ENCODE measurements at places on chromosomes 11 and 22.
A peak's percentile ranks its signal among the peaks of the same experiment; 100 is the strongest.

- DNase-seq, result no peak
Observed at GRCh38 chr11:130653838-130654636, 205.6 kb downstream of the ADAMTS15 start.

DNA sequence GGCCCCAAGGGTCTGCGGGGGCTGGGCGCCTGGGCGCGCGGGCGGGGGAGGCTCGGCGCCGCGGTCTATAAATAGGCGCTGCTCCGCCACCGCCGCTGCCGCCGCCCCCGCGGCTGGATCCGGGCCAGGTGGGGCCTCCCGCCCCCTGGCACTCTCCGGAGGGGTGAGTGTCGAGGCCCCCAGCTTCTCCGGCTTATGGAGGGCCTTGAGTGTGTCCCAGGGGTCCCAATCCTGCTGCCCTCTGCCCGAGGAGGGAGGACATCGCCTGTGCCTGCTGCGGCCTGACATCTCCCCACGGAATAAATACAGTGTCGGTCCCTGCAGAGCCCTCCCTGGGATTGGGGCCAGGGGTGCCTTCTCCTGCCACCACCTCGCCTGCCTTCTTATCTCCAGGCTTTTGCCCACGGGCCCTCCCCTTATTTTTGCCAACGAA lies 4.3 kb upstream of the GP1BB start:
- no peak for DNase-seq

GRCh38 chr11:3224401-3225057 lies 5.9 kb upstream of the MRGPRG start:
- DNase-seq, result no peak

DNA sequence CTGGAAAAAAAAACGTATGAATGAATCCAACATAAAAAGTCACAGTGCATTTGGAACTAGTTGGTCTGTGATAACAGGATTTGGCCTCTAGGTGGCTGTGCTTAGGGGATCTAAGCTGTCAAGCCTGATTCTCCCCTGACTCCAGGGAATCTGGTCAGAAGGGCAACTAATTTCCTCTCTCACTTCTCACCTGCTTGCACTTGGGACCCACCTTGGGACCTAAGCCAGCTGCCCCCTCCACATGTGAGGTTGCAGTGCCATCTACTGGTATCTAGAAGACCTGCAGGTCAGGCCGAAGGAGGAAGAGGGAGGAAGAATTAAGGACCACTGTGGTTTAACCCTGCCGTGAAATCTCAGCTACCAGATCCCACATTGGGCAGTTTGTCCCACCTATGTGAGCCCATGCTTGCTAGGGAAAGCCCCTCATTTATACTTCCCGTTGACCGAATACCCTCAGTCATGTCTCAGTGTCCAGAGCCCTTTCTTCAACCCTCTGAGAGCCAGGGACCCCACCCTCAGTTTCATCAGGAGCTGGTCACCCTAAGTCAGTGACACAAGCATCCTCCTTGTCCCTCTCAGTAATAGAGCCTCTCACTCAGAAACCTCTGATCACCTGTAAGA lies 33.2 kb upstream of the CAVIN3 start:
- peak; percentile 62 for DNase-seq

DNA sequence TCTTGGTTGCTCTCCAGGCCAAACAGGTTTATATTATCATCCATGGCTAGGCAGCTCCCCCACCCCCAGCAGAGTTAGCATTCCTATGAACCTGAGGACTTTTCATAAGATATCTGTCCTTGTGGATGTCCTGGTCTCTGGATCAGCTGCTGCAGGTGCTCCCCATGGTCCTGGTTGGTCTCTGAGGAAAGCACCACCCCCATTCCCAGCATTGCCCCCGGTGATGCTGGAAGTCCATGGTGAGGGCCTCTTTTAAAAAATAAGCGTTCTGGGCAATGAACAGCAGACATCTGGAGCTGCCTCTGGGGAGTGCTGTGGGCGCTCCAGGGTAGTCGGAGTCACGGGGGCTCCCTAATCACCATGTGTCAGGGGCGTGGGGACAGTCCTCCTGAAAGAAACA lies 26.6 kb downstream of the DKK3 start:
- no peak for DNase-seq

GRCh38 chr11:69617220-69617619 lies 23.7 kb upstream of the CCND1 start:
- no peak for DNase-seq

- no peak for DNase-seq
Observed at GRCh38 chr22:48952256-48953102, 875.2 kb downstream of the BRD1 start.

DNA sequence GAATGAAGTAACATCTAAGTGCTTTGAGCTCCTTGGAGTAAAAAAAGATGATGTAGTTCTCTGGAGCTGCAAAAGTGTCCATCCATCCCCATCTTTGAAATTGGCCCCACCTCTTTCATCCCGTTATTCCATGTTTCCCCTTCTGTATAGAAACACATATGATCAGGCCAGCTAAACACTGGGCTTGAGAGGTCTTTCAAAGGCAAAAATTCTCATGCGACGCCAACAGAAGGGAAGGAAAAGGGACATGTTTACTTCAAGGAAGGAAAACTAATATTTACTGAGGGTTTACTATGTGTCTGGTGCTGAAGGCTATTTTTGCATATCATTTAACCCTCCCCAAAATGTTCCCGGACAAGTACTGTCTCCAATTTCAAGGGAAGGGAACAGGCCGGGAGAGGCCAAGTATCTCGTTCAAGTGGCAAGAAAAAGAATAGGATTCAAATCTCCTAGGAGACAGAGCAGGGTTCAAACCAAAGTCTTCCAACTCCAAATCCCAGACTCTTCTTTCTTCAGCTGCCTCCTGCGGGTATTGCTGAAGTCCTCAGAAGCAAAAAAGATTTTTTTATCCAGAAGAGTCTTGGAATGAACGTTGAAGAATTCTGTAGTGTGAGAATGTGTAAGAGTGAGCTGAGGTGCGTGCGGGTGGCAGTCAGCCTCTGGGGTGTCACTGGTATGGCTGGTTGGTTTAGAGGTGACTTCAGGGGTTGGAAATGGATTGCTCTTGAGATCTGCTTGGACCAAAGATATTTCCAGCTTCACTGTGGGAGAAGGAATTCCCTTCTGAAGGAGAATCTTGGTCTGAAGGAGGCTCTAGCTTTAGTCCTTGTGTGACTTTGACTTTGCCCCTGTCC lies 10.1 kb downstream of the TECTA start:
- DNase-seq, result no peak

DNA sequence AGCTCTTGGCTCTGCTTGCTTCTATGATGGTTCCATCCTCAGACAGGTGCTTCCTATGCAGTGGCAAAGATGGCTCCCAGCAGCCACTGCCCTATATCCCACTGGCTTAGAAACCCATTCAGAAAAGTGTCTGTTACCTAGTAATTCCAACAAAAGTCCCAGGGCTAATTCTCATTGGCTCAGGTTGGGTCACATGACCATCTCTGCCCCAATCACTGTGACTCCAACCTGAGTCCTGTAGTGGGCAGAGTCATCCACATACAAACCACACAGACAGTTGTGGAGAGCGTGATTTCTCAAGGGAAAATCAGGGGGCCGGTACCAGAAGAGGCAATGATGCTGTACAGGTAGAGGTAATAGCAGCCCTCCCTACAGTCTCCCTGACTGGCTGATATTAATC lies 67.5 kb downstream of the LHFPL7 start:
- DNase-seq, result no peak

GRCh38 chr11:119800619-119801018 lies 71.6 kb upstream of the NECTIN1 start:
- DNase-seq, result no peak

- DNase-seq, result no peak
Observed at GRCh38 chr11:60625262-60625661, 74.2 kb upstream of the MS4A8 start.

GRCh38 chr11:47378836-47379170 lies 456 bp upstream of the SPI1 start:
- DNase-seq, result no peak

GRCh38 chr11:47171856-47172255 lies 4.8 kb downstream of the ARFGAP2 start:
- no peak for DNase-seq

DNA sequence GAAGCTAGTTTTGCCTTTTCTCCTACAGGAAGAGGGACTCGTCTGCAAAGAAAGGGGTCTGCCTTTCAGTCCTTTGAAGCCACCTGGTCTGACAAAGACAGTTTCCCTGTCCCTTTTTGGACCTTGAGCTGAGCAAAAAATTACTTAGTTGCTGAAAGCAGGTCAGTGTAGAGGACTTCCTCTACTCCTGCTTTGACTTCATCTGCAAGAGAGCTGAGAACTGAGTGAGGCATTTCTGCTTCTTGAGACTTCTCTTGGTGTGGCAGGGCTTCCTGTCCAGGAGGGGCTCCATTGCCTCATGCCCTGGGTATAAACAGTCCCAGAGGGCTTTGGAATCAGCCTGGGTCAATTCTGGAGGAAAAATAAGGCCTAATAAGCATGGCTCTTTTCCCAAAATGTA lies 73.1 kb downstream of the ZNRF3 start:
- DNase-seq, result no peak

DNA sequence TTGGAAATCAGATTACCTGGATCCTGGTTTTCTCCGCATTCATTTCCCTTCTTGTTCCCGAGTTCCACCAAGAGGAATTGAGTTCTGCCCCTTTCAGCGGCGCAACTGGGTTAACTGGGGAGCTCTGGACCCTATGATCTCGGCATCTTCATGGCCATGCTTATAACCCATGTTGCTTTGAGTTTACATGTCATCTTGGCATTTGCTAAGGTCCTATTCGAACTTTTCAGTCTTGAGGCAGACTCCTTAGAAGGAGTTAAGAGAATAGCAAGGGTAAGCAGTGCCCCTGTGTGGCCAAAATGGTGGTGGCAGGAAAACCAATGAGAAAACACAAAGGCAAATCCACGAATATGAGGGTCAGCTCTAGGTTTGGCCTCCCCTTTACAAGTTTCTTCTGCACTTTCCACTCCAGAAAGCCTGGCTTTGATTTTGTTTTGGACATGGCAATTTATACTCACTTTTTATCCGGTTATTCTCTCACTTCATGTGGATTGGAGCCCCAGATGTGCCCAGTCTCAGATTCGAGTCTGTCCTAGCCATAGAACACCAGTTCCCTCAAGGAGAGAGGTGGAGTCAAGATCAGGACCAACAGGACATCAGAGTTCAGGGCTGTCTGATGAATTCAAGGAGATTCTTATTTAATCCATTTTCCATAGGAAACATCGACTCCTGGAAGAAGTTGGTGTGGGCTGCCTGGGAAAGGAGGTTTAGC lies 55.3 kb upstream of the FBXO3 start:
- peak; percentile 33 for DNase-seq

DNA sequence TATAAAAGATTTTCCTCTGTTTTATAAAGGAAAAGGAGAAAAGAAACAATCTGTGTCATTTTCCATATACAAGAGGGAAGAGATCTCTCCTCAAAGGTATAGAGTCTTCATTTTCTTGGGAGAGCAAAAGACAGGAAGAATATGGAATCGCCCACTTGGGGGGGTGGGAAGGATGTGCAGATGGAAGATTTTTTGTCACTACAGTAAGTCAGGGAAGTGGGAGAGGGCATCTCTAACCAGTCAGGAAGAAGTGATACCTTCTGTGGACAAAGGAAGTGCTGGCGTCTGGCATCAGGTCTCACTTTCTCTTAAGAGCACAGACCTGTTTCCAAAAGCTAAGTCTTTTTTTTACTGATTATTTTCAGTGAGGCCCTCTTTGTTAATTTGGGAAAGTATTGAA lies 1.4 kb downstream of the PRR14L start:
- DNase-seq, result no peak

GRCh38 chr11:1167751-1168231 lies 10.0 kb downstream of the MUC5AC start:
- no peak for DNase-seq

GRCh38 chr22:20793748-20794649 lies 20.1 kb downstream of the SERPIND1 start:
- DNase-seq, result no peak

DNA sequence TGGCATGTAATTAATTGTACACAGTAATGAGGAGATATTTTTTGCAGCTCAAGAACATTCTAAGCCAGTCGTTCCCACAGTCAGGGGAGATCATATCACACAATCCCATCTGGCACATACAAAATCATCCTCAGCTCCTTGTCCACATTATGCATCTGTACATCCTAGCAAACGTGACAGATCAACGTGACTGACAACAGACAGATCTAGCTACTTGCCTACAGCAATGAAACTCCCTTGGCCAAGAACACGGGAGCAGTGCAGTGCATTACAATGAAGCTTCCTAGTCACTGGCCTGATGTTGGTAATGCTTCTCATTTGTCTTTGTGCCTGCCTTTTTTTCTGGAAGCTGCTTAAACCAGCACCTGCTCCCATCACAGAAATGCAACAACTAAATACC lies 24.5 kb upstream of the GUCY1A2 start:
- DNase-seq, result no peak

DNA sequence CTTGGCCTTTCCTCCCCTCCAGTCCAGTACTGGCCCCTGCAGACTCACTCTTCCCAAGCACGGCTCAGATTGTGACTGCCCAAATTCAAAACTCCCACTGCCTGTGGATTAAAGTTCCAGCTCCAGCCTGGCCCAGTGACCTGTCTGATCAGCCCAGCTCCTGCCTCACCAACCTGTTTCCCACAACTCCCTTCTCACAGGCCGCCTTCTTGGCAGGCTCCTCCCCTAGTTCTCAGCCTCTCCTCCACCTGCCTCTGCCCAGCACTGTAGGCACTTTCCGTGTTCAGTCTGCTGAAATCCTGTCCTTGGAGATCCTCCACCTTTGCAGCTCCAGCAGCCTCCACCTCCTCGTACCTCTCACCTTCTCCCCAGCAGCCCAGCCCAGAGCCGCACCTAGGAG lies 68.6 kb downstream of the MICAL2 start:
- DNase-seq, result no peak

- DNase-seq, result no peak
Observed at GRCh38 chr22:37752189-37753087, 55.3 kb upstream of the GCAT start.

GRCh38 chr11:123122852-123123251 lies 60.9 kb upstream of the HSPA8 start:
- no peak for DNase-seq

DNA sequence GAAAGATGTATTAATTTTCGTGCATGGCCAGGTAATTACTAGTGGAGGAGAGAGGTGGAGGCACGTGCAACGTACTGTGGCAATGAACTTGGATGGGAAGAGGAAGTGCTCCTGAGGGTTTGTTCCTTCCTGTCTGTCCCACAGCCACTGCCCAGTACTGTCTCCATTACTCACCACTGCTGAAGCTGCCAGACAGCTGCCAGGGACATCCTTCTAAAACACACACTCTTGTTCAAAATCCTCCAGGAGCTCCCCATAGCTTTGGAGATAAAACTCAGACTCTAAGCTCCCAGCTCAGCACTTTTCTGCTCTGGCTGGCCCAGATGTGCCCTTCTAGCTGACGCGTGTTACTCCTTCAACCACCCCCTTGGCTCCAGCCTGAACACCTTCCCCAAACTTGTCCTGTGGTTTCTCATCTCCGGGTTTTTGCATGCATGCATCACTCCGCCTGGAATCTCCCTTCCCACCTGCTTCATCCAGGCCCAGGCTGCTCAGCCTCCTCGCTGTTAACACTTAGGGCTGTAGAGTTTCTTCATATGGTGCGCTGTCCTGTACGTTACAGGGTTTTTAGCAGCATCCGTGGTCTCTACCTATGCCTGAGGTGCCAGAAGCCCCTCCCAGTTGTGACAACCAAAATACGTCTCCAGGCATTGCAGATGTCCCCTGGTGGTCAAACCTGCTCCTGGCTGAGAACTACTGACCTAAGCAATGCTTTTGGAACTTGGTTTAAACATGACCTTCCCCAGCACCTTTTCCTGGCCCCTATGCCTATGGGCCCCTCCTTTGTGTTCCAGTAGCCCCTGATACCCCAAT lies 69.5 kb downstream of the C11orf91 start:
- no peak for DNase-seq

Data from stimulated activated naive CD4-positive, alpha-beta T cell (primary cell).